CD4-positive, alpha-beta T cell (primary cell): ENCODE measurements at places on chromosomes 5 and 9.

- DNase-seq: no peak
Observed at GRCh38 chr9:120383999-120384924, 195.7 kb downstream of the CDK5RAP2 start.

DNA sequence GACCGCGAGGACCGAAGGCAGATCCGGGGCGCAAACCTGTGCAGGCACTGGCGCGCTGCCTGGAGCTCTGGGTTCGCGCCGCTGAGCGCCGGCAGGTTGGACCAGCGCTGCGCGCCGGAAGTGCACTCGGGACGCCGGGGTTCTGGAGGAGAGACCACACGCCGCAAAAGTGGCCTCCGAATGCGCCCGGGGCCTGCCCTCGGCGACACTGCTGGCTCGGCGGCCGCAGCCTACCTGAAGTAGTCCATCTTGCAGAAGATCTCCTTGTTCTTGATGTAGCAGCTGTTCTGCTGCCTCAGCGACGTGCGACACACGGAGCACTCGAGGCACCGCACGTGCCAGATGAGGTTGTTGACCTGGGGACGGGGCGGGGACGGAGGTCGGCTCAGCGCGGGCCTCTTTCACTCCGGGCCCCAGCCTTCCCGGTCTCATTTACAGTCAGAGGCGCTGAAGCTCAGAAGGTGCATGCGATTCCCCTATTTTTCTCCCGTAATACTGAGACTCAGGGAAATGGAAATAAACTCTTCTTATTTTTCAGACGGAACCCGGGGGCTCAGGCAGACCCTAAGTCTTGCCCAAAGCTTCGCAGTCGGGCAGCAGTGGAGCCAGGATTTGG is 2.5 kb downstream of the LHX6 start:
- DNase-seq: no peak

GRCh38 chr9:92749934-92750315 is 14.7 kb downstream of the BICD2 start:
- no peak for DNase-seq

GRCh38 chr5:43210570-43210969 is 18.5 kb downstream of the NIM1K start:
- DNase-seq: no peak

DNA sequence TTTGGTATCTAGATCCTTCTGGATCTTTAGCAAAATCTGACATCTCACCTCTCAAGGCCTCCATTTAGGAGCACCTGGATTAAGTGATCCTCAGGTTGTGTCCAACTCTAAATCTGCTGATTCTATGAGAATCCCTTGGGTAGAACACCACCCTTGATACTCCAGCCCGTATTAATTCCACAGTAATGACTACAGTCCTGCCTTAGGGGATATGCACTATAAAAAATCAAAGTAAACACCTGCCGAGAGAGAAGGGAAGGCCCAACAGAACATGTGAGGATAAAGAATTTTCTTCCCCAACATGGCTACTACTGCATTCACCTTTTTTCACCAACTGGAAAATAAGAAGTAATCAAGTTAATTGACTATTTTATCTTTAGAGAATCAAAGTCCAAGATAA is 27.6 kb downstream of the DAP start:
- DNase-seq: no peak

GRCh38 chr5:140072812-140073211 is 29.7 kb upstream of the NRG2 start:
- DNase-seq: no peak

DNA sequence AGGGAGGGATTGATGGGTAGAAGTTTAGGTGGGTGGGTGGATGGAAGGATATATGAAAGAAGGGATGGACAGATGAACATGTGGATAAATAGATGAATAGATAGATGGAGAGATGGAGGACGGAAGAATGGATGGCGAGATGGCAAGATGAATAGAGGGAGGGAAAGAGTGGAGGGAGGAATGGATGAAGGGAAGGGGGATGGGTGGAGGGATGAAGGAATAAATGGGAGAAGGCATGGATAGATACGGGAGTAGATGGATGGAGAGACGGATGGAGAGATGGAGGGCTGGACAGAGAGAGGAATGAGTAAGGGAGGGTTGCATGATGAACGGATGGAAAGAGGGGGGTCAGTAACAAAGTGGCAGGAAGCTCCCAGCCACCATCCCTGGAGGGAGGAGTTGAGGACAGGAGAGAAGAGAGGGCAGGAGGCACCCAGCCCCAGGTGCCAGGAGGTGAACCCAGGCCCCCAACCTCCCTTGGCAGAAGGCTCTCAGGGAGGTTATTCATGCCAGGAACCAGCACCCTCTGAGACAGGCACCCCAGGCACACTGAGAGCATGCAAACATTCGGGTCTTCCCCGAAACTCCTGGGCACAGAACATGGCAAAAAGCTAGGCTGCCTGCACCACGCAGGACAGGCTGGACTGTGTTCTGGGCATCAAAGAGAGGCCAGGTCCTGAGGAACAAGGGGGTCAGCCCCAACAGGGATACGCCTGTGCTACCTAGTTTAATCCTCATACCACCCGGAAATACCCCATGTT is 9.1 kb downstream of the SARDH start:
- no peak for DNase-seq

DNA sequence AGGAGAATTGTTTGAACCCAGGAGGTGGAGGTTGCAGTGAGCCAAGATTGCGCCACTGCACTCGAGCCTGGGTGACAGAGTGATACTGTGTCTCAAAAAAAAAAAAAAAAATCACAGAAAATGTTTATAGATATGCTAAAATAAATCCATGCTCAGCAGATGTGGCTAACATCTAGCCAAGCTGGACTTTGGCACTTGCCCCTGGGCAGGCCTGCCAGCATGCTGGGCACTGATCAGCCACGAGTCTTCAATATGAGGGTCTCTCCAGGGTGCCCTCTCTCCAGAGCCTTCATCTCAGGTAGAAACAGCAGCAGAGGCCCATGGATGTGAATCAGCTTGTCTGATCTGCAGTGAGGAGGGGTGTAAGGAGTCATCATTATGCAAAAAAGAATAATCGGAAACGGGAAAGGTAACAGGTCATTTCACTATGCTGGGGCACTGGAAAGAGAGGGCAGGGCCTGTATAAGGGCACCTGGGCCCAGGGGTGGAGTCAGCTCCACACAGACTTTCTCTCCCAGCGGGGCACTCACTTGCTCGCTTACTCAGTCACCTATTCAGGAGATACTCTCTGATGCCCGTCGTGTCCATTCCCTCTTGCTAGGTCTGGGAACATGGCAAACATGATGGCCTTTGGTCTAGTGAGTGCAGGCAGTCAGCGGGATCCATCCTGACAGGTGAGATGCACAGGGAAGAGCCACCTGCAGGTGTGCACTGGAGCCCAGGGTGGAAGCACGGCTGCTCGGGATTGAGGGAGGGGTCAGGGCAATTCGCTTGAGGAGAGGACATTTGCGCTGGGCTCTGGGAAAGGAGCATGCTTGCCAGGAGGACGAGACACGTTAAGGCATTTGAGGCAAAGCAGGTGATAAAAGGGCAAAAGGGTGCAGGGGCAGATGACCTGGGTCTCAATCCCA is 17.1 kb downstream of the RNF44 start:
- DNase-seq: no peak

- DNase-seq: no peak
Observed at GRCh38 chr9:16421532-16421931, 448.9 kb downstream of the BNC2 start.

DNA sequence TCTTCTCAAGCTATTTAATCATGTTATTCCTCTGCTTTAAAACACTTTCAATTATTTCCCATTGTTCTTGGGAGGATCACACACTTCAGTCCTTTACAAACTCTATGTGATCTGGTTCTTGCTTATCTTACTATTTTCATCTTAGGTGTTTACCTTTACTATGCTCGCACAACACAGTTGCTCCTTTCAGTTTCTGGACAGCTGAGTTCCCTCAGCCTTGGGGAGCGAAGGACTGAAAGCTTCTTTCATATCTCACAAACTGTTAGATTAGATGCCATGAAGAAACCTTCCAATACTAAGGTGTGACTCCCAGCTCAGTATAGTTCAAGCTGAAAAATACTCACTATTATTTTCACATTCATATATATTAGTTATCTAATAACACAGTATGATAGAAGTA is 117.9 kb downstream of the CDC42SE2 start:
- DNase-seq: no peak

DNA sequence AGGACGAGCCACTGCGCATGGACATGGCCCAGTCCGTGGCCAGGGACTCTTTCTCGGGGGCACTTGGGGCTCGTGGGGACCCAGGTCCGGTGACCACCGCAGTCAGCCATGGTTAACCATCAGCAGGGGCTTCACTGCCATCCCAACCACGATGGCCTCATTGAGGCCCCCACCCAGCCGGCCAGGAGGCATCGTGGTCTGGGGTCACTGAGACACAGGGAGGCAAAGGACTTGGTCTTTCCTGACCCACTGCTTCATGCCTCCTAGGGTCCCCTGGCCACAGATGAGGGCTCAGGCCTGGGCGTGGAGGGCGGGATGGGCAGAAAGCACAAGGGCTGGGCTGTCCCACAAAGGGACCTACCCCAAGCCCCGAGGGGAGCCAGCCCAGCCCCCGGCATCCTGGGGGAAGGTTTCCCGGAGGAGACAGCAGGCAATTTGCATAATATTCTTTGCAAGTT is 6.6 kb downstream of the NACC2 start:
- DNase-seq: no peak
